Motor neuron (in vitro differentiated cells): ENCODE measurements at places on chromosomes 1 and 21. TPM values are rescaled to one million over a fixed set of nuclear protein-coding genes. Genes with fewer than 3 reads are reported as not detected.

- no peak for ATAC-seq
These were observed 5.0 kb upstream of the EFCAB14 start for GRCh38 chr1:46723901-46724300.

The IFI44L gene
- 38.6 and 66.0 TPM in 2 replicates for total RNA-seq

The AVPR1B gene
- 0.25 and 0.27 TPM in 2 replicates for total RNA-seq

GRCh38 chr1:218447010-218447689, 102.0 kb downstream of the TGFB2 start:
- ATAC-seq = no peak

DNA sequence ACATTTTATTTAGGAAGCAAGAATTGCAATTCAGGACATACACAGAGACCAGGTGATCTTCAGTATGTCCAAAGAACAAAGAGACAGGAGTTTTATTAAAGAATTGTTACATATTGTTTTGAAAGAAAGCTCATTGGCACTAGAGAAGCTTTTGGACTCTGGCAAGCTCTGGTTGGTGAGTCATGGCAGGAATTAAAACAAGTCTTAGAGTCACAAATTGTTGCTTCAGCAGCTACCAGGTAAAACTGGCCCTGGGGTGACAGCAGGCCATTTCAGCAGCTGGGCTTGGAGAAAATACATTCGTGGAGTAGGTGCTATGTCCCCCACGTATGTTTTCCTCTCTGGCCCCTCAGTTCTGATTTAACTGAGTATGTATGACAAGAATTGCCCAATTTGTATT, 58.8 kb downstream of the MAP3K21 start:
- no peak for ATAC-seq

The PRAMEF9 gene
- 0.14 and 0.21 TPM in 2 replicates for total RNA-seq

- no peak for ATAC-seq
These were observed 5.1 kb upstream of the ZZZ3 start for GRCh38 chr1:77687519-77687906.

GRCh38 chr1:114097109-114097508, 56.6 kb downstream of the SYT6 start:
- no peak for ATAC-seq

DNA sequence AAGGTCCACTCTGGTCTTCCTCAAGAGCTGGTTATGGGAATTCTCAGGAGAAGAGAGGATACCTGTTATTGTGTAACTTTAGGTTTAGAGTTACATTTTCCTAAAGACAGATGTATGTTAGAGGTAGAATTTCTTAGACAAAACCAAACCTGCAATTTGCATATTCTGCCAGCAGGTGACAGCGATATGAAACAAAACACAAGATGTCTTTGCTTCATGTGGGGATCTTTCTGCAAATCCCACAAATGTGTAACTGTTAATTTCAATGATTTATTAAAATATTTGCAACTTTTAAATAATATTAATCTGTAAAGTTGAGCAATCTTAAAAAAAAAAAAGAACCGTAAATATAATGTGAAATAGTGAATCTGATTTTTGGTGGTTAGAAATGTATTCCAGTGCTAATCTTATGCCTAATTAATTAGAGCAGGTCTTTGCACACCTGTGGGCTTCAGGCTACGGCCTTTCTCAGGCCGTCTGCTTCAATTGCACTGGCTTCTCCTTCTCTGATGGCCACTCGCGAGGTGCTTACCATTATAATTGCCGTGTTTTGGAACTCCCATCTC, 33.4 kb downstream of the FAM78B start:
- ATAC-seq = no peak

- ATAC-seq = peak; percentile 99
These were observed at the start of gene PLPPR4 for GRCh38 chr1:99264201-99265021. Gene PLPPR4 (plus strand): TSS chr1:99264492. CDS start chr1:99264594, 102 bp downstream.

The LHX8 gene
- 0.19 TPM in 1 of 2 replicates, not detected in the other for total RNA-seq

The VCAM1 gene
- 0.38 and 0.50 TPM in 2 replicates for total RNA-seq

GRCh38 chr1:2589431-2590232, 3.1 kb downstream of the PRXL2B start:
- no peak for ATAC-seq

DNA sequence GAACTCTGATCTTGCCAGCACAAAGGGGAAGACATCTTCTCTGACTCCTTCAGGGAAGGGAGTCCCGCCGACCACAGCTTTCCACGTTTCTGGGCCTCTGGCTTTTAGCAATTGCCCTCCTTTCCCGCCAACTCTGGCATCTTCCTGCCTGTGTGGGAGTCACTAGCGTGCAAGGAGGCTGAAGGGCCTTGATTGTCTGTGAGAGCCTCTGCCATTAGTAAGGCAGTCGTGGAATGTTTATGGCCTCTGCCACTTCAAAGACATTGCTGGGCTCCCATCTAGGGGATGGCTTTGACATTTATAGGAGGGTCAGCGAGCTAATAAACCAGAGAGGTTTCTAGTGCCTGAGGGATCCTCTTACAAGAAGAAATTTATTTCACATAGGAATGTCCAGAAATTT, 14.3 kb upstream of the PROK1 start:
- peak; percentile 68 for ATAC-seq

DNA sequence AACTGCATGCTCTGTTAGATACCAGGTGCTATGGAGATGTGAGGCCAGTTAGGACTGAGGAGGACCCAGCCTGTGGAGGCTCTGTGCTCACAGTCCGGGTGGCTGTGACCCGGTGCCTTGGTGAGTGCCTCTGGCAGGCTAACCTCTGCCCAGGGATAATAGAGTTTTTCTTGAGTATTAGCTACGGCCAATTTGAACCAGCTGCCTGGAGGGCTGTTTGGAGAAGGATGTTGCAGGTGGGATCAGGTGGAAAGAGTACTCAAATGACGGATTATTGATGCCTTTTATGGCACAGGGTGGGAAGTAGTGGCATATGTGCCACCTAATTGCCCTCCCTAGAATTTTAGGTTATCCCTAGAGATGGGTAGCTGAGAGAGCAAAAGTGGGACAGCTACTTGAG, 182.7 kb downstream of the GRIK3 start:
- no peak for ATAC-seq

GRCh38 chr1:53942127-53942957, 3.2 kb downstream of the IFT25 start:
- no peak for ATAC-seq

DNA sequence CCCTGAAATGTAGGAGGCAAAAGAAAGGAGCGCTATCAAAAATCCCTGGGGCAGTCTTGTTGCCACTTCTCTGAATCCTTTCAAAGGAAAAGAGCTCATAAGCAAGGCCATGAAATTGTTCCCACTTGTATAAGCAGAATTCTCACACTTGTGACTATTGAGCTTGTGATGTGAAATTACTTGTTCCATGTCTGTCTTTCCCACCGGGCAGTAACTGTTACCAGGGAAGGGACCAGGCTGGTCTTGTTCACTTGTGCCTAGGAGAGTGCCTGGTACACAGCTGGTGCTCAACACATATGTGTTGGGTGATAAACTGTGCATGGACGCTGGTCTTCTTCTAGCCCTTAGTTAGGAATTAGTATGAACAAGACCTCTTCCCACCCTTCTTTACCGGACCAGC, 150.6 kb downstream of the CDC7 start:
- ATAC-seq = no peak

- no peak for ATAC-seq
These were observed 23.2 kb downstream of the F5 start for GRCh38 chr1:169563019-169563615.

DNA sequence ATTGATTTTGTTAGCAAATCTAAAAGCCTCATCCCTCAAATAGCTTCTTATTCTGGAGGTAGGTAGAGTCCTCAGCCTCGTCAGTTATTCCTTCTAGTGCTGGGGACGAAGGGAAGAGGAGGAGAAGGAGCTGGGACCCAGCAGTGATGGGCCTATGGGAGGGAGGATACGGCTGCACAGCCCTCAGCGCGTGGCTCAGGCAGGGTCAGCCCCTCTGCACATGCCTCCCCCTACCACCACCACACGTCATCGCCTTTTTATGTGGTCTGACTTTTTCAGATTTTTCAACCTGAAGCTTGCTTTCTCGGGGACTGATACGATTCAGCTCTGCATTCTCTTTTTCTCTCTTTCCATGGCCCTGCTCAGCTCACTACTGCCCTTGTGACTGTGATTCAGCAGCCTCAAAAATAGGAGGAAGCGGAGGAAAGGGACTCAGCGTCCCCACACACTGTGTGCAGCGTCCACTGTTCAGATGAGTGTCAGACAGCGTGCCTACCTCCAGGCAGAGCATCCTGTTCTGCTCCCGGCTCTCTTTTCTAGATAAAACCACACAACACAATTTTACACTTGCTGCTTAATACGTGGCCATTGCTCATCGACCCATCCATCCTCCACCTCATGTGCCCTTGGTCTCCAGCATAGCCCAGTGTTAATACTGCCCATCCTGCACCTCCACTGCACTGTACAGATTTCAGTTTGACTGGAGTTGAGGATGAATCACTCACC, 827 bp downstream of the OR2B11 start:
- no peak for ATAC-seq

The RGS1 gene
- total RNA-seq = 3.1 and 5.3 TPM in 2 replicates

DNA sequence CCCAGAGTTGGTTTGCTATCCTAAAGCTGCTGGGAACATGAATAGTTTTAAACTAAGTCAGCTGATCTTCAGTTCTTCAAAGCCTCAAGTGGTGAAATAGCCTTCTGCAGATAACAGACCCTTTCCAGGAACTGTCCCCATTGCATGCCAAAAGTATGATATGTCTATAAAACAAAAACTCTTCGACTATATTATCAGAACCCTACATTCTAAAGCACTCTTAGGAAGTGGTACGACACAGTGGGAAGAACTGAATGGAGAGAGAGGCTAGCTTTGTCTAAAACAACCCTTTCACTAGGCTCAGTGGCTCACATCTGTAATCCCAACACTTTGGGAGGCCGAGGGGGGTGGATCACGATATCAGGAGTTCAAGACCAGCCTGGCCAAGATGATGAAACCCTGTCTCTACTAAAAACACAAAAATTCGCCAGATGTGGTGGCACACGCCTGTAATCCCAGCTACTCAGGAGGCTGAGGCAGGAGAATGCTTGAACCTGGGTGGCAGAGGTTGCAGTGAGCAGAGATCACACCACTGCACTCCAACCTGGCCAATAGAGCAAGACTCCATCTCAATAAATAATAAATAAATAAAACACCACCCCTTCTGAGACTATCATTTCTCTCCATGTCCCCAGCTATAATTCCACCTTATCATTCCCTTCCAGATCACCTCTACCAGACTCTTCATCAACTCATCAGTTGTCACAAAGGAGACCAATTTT, 2.2 kb upstream of the FRRS1 start:
- no peak for ATAC-seq

The AIRE gene
- 0.42 TPM in 1 of 2 replicates, not detected in the other for total RNA-seq

DNA sequence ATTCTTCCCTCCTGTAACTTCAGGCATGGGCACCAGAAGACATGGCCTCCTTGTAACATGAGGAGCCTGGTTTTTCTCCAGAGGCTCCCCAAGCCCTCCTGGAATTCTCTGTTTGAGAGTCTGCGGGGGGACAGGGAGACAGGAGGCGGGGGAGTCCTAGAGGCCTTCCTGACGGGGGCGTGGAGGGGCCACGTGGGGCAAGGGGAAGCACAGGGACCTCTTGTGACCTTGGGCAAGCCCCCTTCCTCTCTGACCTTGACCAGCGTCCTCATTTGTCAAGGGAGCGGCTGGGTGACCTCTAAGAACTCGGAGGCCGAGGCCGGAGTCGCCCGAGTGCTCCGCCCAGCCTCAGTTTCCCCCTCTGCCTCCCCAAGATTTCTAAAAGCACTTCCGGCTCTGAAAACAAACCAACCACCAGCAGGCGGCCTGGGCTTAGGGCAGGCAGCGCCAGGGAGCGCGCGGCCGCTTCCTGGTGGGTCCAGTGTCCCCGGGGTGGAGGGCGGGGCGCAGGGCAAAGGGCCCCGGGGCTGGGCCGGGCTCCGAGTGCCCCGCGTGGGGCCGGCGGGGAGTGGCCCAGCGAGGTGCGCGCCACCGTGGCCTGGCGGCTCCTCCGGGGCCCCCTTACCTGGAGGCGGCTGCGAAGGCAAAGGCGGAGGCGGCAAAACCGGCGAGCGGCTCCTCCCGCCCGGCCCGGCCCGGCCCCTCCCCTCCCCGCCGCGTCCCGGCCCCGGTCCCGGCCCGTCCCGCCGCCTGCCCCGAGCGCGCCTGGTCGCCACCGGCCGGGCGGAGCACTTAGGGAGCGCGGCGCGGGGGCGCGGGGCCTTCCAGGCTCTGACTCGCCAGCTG, at the start of gene TMCO4:
Gene TMCO4 (minus strand): TSS at position 687 of the 846 bp plus-strand sequence. CDS start 19,158 bp downstream, outside the sequence.
- peak; percentile 78 for ATAC-seq

- no peak for ATAC-seq
These were observed 6.8 kb downstream of the TIE1 start for GRCh38 chr1:43307458-43308158.
